ENCODE measurements at places on chromosomes 1 and 21.

- DNase-seq: no peak
Observed at GRCh38 chr1:87600854-87601253, 272.2 kb downstream of the LMO4 start.

DNA sequence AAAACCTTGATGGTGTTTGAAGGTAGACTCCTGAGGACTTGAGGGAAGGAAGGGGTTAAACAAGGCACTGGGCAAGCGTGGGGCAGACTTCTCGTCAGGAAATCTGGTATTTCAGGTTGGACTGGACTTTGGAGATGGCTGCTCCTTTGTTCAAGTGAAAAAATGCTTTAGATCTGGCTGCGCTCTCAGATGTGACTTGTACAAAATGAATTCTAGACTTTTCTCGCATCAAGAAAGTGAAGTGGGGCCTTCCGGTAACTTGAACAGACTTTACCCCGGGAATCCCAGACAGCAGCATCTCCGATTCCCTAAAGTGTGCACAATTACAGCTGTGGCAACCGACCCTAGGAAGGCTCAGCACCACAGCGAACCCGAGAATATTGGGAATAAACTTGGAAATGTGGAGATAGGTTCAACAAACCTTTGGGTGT is 44.3 kb upstream of the ERRFI1 start:
- no peak for DNase-seq

GRCh38 chr1:226679853-226680516 is 59.1 kb downstream of the ITPKB start:
- DNase-seq: peak; percentile 73

GRCh38 chr1:242139442-242139841 is 140.5 kb upstream of the MAP1LC3C start:
- DNase-seq: no peak

DNA sequence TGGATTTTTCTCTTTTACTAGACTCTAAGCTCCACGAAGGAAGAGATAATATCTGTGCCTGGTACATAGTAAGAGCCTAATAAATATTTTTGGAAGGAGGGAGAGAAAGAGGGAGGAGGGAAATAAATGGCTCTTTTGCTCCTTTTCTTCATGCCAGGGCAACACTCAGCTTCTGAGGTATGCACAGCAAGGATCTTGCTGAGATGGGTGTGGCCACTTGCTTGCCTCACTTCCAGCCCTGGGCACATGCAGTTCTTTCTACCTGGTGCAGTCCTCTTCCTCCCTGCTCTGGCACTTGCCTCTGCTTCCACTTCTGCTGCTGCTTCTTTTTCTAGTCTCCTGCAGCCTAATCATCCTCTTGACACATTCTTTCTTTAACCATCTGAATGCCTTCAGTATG is 148.1 kb downstream of the FGGY start:
- no peak for DNase-seq

DNA sequence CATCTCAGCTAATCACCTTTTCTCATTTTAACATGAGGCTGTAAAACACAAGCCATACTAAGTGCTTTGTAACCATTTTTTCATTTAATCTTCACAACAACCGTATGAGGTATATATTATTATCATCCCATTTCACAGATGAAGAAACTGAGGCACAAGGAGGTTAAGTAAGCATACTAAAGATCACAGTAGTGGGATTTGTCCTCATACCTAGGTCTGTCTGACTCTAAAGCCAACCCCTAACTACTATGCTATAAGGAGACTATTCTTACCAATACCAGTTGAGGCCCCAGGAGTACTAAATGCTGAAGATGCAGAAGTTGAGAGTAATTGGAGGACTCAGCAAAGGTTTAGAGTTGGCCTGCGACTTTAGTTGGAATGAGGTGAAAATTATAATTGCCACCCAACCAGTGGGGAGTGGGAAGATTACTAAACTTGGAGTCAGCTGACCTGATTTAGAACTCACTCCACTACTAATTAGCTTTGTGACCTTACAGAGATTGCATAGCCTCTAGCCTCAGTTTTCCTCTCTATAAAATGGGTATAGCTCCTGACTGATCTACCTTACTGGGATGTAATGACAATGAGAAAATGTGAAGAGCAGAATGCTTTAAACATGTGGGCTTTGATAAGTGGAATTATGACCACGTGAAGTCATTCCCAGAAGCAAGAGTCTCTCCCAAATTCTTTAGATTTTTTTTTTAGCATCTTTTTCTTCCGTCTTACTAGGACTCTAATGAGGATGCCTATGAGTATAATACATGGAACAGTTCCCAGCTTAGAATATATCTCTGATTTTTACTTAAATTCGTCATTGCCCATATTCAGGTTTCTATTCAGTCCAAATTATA is 85.8 kb upstream of the IPO9 start:
- DNase-seq: no peak

DNA sequence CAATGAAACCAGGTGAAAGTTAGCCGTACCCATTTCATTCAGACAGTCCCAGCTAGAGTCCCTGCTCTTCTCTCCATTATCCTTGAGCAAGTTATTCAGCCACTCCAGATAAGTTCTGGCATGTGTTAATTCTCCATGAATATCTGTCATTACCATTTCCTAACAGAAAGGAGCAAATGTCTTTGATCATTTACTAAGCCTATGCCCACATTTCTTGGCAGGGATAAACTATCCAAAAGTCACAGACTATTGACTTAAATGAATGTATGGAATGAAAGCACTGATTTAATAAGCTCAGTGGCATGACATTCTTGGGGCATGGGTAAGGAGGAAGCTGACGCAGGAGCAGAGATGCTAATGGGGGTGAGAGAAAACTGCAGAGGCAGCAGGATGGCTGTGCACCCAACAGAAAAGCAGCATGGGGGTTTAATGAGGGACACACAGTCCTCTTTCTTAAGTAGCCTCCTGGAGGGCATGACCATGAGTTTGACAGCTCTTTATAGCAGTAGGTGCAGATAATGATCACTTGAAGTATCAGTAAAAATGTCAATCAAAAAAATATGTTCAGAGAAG is 17.6 kb upstream of the DHCR24 start:
- no peak for DNase-seq

GRCh38 chr1:59292562-59292961 is 4.3 kb upstream of the FGGY start:
- DNase-seq: no peak

DNA sequence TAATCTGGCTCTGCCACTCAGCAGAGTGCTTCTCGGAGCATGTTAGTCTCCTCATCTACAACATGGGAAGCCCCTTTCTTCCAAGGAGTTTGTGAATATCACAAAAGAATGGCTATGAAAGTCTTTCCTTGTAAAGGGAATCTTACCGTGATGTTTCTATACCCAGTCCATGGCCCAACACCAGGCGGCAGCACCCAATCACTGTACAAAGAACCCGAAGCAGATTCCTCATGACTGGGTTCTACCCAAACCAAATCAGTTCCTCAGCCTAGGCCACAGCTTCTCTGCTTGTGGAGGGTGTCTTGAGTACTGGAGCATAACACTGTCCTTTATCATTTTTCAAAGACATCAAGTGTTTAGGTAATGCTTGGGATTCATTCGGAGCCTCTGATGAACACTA is 16.6 kb upstream of the SLFNL1 start:
- no peak for DNase-seq

DNA sequence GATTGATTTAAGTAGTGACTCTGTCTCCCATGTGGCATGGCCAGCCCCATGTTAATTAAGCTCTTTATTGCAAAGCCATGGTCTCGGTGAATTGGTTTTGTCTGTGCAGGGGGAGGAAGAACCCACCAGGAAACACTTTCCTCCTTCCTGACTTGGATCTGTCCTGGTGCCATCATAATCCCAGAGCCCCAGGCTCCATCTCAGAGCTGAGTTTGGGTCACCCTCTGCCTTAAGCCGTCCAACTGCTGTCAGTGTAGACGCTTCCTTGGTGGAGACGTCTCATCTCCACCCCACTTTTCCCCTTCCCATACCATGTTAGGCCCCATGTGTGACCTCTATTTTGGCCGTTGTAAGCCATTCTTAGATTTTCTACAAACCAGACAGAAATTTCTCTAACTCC is 36.0 kb upstream of the COL6A2 start:
- no peak for DNase-seq

- no peak for DNase-seq
Observed at GRCh38 chr1:213492161-213493041, 441.4 kb downstream of the RPS6KC1 start.

- DNase-seq: no peak
Observed at GRCh38 chr1:245448975-245449431, 294.2 kb downstream of the KIF26B start.

- no peak for DNase-seq
Observed at GRCh38 chr1:58403894-58404293, 142.6 kb downstream of the OMA1 start.

GRCh38 chr1:240965581-240966091 is 353.7 kb upstream of the GREM2 start:
- DNase-seq: no peak

DNA sequence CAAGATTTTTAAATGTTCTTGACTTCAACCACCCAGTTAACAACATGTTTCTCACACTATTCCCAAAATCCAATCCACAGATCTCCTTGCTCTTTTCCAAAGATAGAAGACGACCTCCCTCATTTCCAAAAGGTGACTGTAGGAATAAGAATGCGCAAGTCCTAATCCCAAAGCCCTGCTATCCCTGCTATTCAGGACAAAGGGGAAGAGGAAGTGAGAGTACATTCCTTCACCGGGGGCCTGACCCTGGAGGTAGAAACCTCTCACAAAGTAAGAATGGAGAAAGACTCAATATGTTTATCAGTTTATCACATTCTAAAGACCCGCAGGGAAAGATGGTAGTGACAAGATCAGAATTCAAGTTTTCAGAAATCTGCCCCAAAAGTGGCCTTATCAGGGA is 55.7 kb downstream of the PLEKHA6 start:
- no peak for DNase-seq

DNA sequence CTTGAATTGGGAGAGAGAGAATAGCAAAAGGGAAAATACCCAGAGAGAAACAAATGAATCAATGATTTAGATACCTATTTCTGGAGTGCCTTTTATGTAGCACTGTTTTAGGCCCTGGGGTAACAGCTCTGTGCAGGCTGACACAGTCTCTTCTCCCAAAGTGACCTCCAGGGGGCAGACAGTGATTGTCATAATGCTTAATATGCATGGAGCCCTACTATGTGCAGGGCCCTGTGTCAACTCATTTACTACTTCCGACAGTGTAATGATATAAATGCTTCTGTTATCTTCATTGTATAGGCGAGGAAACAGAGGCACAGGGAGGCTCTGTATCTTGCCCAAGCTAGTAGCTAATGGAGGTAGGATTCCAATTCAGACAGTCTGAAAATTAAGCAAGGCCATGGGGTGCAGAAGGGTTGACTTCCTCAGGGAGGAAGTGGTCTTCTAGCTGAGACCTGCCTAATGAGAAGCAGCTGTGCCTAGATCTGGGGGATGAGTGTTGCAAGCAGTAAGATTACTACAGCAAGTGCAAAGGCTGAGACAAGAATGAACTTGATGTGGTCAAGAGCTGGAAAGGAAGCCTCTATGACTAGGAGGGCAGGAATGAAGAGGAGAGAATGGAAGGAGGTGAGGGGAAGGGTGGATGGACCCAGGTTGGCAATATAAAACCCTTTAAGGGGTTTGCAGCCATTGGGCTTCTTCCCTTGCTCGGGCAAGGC is 16.2 kb upstream of the SERINC2 start:
- no peak for DNase-seq

- no peak for DNase-seq
Observed at GRCh38 chr1:107954719-107955415, 10.1 kb downstream of the VAV3 start.

GRCh38 chr1:154851392-154852177 is 18.5 kb downstream of the KCNN3 start:
- no peak for DNase-seq

- no peak for DNase-seq
Observed at GRCh38 chr1:84297546-84298244, 3.8 kb upstream of the SAMD13 start.

DNA sequence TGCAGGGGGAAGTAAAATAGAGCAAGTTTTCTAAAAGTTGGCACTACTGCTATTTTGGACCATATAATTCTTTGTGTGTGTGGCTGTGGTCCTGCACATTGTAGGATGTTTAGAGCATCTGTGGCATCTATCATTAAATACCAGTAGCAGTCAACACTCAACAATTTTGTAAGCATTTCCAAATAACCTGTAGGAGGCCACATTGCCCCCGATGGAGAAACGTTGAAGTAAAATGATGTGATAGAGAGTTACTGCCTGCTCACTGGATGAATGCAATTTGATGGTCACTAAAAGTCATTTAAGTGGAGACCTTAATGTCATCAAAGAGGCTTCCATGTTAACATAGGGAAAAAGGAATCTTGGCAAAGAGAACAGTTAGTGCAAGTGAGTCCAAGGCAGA is 560.8 kb downstream of the NEGR1 start:
- DNase-seq: no peak

- DNase-seq: no peak
Observed at GRCh38 chr1:65221638-65222339, 73.8 kb downstream of the AK4 start.

DNA sequence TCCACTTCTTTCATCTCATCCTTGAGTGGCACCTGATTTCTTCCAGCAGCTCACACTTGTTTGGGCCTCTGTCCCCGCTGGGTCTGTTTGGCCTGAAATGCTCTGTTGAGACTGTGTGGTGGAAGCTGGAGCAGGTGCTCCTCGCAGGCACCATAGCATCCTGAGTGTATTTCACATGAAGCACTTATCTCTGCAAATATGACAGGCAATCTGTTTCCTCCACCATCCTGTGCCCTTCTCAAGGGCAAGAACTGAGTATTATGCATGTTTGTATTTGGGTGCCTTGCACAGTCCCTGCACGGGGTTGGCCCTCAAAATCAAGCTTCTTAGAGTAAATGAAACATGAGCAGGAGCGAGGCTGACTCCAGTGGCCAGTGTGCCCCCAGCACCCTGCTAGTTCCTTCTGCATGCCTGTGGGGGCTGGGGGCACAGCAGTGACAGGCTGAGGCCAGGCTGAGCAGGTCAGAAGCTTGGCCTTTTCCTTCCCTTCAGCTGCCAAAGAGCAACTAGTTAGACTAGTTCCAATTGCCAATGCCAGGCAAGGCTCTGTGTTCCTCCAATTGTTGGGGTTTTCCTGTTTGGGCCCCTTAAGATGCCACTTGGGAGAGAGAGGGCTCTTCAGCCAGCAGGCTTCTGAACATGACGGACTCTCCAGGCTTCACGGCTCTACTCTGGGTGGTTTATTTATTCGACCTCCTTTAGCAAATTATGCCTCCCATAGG is 129.6 kb upstream of the ATP1A1 start:
- DNase-seq: no peak

GRCh38 chr21:36079010-36079649 is 9.3 kb downstream of the CBR1 start:
- peak; percentile 16 for DNase-seq

GRCh38 chr1:10295481-10296085 is 85.2 kb downstream of the KIF1B start:
- DNase-seq: no peak

DNA sequence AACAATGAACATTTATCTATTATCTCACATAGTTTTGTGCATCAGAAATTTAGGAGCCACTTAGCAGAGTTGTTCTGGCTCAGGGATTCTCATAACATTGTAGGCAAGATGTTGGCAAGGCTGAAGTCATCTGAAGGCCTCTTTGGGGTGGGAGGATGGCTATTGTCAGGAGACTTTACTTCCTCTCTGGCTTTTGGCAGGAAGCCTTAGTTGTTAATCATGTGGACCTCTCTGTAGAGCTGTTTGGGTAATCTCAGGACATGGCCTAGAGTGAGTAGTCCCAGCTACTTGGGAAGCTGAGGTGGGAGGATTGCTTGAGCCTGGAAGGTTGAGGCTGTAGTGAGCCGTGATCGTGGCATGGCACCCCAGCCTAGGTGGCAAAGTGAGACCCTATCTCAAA is 40.2 kb downstream of the RASAL2 start:
- DNase-seq: no peak

Data from stimulated activated CD4-positive, alpha-beta T cell treated with anti-CD3 and anti-CD28 coated beads, Interleukin-4, amount 100 ng/mL, for 48 hours (primary cell).